Large intestine (tissue), 12 donors: ENCODE measurements at places on chromosomes 6 and 20. TPM values are rescaled to one million over a fixed set of nuclear protein-coding genes. Genes with fewer than 3 reads are reported as not detected.

Gene PNLDC1
- 0.16 TPM for polyA plus RNA-seq

Gene ECT2L
- polyA plus RNA-seq, result 0.13 TPM

Gene PDE10A
- 2.7 TPM for polyA plus RNA-seq

Gene SPATA2
- polyA plus RNA-seq, result 14.4 TPM

Gene RHAG
- 1.3 TPM for polyA plus RNA-seq

Gene SRPK1
- 50.9 TPM for polyA plus RNA-seq

DNA sequence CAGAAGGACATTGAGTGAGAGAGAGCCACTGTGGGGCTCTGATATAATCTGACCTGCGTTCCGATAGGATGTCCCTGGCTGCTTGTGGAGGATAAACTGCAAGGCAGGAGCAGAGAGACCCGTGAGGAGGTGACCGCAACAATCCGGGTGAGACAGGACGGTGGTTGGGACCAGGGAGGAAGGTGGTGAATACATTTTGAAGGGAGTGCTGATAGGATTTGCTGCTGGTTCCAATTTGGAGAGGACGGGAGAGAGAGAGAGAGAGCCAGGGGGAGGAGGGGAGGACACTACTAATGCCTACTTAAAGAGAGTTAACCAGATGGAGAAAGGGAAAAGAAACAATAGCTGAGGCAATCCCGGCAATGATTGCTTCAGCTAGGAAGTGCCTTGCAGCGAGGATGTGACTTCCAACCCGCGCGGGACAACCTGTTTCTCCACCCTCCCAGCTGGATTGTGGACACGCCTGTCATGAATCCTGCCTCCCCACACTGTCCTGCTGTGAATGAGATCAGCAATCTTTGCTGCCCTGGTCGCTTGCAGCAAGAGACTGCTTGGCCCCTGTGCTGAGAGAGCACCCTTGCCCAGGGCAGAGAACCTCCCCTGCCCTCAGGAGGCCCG, 199.0 kb upstream of the KCNG1 start:
- no peak overlapping the region for H3K4me3 ChIP-seq
- H3K4me1 ChIP-seq, result no peaks in the 10 kb centered on the region
- DNase-seq, result no peak
- H3K27ac ChIP-seq, result no peak overlapping the region
- peaks cover 44% of the 10 kb centered on the region for H3K27me3 ChIP-seq

DNA sequence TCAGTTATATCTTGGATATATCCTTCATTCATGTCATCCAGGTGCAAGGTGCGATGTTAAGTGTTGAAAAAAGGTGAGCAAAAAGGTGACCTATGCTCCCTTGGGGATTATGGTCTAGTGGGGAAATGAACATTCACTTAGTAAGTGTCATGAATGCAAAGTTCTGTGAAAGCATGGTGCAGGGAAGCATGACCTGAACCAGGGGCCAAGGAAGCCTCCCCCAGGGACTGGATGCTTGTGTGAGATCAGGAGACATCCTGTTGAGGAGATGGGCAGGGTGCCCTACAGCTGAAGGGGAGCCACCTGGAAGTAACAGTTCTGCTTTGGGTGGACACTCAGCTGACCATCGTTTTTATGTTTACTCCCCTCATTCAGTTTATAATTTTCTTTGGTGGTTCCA, 179.5 kb downstream of the SYNDIG1 start:
- no peaks in the 10 kb centered on the region for H3K27me3 ChIP-seq
- H3K36me3 ChIP-seq, result no peaks in the 10 kb centered on the region
- H3K4me1 ChIP-seq, result peaks cover 10% of the 10 kb centered on the region
- no peak overlapping the region for H3K27ac ChIP-seq

DNA sequence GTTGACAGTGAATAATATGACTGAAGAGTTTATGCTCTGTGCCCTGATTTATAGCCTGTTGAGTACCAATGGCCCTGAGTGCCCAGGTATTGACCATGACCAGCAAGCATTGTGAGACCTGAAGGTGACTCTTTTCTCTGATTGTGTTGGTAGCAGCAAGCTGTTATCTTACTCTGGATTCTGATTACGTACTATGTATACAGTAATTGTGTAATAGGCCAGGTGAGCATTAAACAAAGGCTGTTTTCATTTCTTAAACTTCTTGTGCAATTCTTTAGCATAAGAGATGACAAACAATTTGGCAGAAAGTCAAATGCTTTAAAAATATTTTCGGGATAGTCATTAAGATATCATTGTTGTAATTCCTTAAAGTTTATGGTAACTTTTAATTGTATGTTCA, 111.7 kb upstream of the PTPRK start:
- no peak overlapping the region for H3K27ac ChIP-seq
- H3K36me3 ChIP-seq, result no peaks in the 10 kb centered on the region
- H3K4me3 ChIP-seq, result no peak overlapping the region
- no peaks in the 10 kb centered on the region for H3K27me3 ChIP-seq
- H3K4me1 ChIP-seq, result no peaks in the 10 kb centered on the region

DNA sequence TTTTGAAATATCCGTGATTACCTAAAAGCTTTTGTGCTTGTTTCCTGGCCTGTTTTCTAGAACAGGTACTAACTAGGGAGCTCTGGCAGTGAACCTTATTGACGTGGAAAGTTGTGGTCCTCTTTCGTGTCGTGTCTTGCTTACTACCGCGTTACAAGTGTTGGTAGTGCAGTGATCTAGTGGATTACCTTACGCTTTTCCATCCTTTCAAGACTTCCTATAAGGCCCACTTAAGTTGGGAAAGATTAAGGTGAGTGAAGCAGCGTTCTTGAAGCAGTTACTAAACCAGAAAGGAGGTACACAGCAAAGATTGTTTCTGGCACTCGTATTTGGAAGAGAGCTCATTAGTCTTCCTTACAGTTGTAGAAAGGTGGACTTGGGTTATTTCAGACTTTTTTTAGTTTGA, 1.9 kb downstream of the PNRC1 start:
- peak overlapping the region; percentile 100 for H3K27ac ChIP-seq
- H3K36me3 ChIP-seq, result peaks cover 26% of the 10 kb centered on the region
- DNase-seq, result no peak

DNA sequence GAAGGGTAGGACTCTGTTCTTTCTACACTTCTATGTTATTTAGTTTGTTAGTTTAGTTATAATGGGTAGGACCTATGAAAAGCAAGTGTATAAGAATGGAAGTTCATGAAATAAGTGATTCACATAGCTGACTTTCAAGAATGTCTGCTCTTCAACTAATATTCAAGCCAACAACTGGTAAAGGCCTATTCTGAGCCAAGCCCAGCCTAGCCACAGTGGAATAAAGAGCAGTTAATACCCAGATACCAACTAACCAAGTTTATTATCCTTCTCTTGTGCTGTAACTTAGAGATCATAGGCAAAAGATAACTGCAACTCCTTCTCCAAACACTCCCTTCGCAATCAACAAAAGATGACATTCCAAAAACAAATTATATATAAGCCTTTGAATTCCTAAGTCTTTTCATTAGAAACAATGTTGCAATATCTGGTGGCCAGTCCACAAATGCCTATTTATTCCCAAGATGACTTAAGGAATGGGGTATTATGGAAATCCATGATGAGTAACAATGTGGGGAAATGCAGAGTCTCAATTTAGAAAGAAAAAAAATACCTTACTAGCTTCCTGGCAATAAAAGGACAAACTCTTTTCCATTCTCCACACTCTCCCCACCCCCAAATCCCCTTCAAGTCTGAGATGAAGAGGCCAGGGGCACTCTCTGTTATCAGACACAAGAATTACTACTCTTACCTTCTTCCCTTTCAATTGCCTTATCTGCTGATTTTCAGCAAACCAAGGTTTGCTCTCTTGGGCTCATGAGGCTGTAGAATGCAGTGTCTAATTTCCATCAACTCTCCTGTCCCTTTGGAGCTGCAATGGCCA, 27.4 kb downstream of the BTBD9 start:
- H3K27me3 ChIP-seq, result no peaks in the 10 kb centered on the region
- no peaks in the 10 kb centered on the region for H3K36me3 ChIP-seq
- DNase-seq, result no peak

DNA sequence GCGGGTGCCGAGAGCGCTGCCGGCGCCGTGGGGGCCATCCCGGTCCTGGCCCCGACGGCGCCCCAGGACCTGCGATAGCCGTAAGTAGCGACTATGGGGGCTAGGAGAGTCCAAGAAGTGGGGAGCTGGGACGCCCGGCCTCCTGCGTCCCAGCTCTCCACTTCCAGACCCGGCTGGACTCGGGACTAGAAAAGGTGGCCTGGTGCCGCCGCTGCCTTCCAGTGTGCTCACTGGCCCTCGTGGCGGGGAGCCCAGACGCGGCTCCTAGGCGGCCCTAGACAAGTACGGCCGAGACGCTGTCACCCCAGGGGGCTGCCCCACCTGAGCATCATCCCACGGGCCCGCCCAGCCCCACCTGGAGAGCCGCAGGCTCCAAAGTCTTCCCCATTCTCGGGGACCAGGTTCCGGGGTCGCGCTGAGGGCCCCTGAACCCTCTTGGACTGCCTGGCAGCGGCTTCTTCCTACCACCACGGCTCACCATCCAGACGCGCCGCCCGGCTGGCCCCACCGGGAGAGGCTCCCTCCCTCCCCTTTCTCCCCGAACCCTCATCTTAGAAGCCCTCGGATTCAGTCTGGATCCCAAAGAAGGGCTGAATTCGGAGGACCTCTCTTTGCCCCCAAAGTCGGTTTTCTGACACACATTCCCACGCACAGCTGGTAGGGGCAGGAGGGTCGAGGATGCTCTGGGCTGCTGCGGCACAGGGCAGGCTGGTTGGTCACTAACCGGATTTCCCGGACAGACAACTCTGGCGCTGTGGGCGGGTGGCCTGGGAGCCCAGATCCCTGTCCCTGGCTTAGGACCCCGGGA, 870 bp upstream of the MDFI start:
- peaks cover 13% of the 10 kb centered on the region for H3K4me1 ChIP-seq
- peaks cover 61% of the 10 kb centered on the region for H3K27me3 ChIP-seq
- peak overlapping the region; percentile 40 for H3K4me3 ChIP-seq
- H3K27ac ChIP-seq, result peak overlapping the region; percentile 54
- peaks cover 3% of the 10 kb centered on the region for H3K36me3 ChIP-seq
- peak; percentile 19 for DNase-seq

GRCh38 chr6:81241126-81242041, 511.1 kb downstream of the TENT5A start:
- no peaks in the 10 kb centered on the region for H3K27me3 ChIP-seq
- no peaks in the 10 kb centered on the region for H3K4me1 ChIP-seq
- no peak overlapping the region for H3K27ac ChIP-seq
- H3K4me3 ChIP-seq, result no peak overlapping the region

- H3K27ac ChIP-seq, result no peak overlapping the region
- no peak for DNase-seq
- H3K4me3 ChIP-seq, result no peak overlapping the region
- no peaks in the 10 kb centered on the region for H3K36me3 ChIP-seq
- no peaks in the 10 kb centered on the region for H3K27me3 ChIP-seq
- H3K4me1 ChIP-seq, result peaks cover 15% of the 10 kb centered on the region
Observed at GRCh38 chr20:51142448-51142847, 119.5 kb upstream of the KCNG1 start.

- no peaks in the 10 kb centered on the region for H3K27me3 ChIP-seq
- no peak overlapping the region for H3K27ac ChIP-seq
- H3K4me1 ChIP-seq, result no peaks in the 10 kb centered on the region
- no peak for DNase-seq
- H3K4me3 ChIP-seq, result no peak overlapping the region
- H3K36me3 ChIP-seq, result peaks cover 42% of the 10 kb centered on the region
Observed at GRCh38 chr20:47267621-47268020, 88.9 kb downstream of the ZMYND8 start.

- H3K27me3 ChIP-seq, result no peaks in the 10 kb centered on the region
- no peaks in the 10 kb centered on the region for H3K36me3 ChIP-seq
- no peak overlapping the region for H3K4me3 ChIP-seq
- H3K4me1 ChIP-seq, result peaks cover 2% of the 10 kb centered on the region
- no peak for DNase-seq
Observed at GRCh38 chr20:41300383-41300782, 17.1 kb downstream of the ZHX3 start.
